Melanocyte of skin (primary cell): ENCODE measurements at places on chromosomes 7 and 10. TPM values are rescaled to one million over a fixed set of nuclear protein-coding genes. Genes with fewer than 3 reads are reported as not detected.

The VAX1 gene
- 0.15 TPM in 1 of 2 replicates, not detected in the other for total RNA-seq

The FAM237B gene
- total RNA-seq = not detected in 2 replicates

The MCM10 gene
- 21.1 and 21.3 TPM in 2 replicates for total RNA-seq

The TFR2 gene
- 0.93 and 1.00 TPM in 2 replicates for total RNA-seq

The HMX2 gene
- total RNA-seq = not detected in 2 replicates

The CYP26C1 gene
- total RNA-seq = under 0.01 TPM in 1 of 2 replicates, not detected in the other

The PCLO gene
- total RNA-seq = 0.34 and 0.73 TPM in 2 replicates

The SPDYE2 gene
- total RNA-seq = not detected in 2 replicates

The FERD3L gene
- total RNA-seq = not detected in 2 replicates

The GPR26 gene
- not detected in 2 replicates for total RNA-seq

The PARD3 gene
- 27.5 and 47.3 TPM in 2 replicates for total RNA-seq

The CALCR gene
- under 0.01 TPM in 1 of 2 replicates, not detected in the other for total RNA-seq

The ITIH5 gene
- 0.15 TPM in 1 of 2 replicates, not detected in the other for total RNA-seq

The ANXA8L1 gene
- total RNA-seq = not detected in 2 replicates

The VPS37D gene
- 2.9 and 3.3 TPM in 2 replicates for total RNA-seq

The PNLIPRP1 gene
- not detected in 2 replicates for total RNA-seq

The ARHGEF35 gene
- total RNA-seq = 1.4 and 2.9 TPM in 2 replicates

The SH2D4B gene
- total RNA-seq = not detected in 2 replicates

The CPED1 gene
- total RNA-seq = 1.1 and 2.4 TPM in 2 replicates

The SLC18A2 gene
- total RNA-seq = under 0.01 TPM in 1 of 2 replicates, not detected in the other

The INMT gene
- total RNA-seq = not detected in 2 replicates

The RARRES2 gene
- 1.00 and 2.2 TPM in 2 replicates for total RNA-seq

The PTPRZ1 gene
- total RNA-seq = 3.5 and 5.0 TPM in 2 replicates

The OAT gene
- 231 and 250 TPM in 2 replicates for total RNA-seq
